ENCODE measurements at places on chromosomes 6 and 20.

DNA sequence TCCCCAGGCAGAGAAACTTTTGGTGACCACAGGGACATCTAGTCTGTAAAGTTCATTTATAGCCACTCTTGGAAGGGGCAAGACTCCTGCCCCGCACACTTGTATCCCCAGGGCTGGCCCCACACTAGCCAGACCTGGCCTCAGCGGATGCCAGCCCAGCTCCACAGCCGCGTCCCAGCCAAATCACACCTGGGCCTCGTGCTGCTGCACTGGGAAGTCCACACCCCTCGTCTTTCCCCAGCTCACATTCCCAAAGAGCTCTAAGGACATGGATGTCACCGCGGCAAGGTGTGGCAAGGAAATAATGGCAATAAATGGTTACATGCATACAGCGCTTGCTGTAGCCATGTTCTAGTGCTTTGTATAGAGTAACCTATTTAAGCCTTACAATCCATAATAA is 8.6 kb downstream of the IP6K3 start:
- DNase-seq, result no peak

DNA sequence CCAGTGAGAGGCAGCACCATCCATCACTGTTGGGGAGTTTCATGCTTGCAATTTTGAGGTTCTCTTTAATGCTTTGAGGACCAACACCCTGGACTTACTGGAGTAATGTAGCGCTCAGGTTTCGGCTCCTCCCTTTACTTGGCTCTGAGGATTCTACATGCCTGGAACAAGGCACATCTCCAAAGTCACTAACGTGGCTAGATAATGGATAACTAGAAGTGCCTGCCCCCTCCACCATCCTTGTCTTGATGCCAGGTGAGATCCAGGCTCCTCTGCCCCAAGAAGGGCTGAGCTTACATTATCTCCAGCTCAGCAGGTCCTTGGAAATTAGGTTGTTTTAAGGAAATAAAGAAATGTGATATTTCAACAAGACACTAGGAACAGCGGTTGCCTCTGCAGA is 75.5 kb upstream of the ZNFX1 start:
- DNase-seq, result no peak

DNA sequence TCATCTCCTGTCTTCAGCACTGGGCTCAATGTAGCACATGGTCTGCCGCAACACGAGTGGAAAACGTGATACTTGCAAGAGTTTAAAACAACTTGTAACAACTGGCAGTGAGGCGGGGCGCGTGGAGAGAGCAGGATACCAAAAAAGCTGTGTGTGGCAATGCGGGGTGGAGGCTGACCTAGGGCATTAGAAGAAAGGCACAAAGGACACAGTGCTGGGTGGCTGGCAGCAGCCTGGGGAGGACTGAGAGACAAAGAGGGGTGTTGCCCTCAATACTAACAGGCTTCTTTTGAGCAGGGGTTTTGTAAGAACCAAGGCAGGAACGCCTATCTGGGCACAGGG is 1.5 kb upstream of the GFOD1 start:
- no peak for DNase-seq

DNA sequence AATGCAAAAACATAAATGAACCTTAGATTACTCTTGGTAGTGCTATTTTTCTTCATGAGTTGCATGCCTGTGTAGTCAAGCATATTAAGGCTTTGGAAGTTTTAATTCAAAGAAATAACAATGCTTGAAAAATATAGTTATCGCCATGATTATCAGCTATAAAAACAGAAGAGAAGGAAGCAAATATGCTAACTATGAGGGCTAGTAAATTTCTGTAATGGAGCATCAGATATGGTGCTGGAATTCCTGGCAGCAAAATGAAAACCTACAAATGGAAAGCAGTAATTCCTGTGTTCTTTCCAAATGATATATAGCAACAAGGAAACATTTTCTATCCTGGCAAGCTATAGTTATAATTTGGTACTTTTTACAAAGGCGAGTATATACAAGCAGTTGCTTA is 29.7 kb downstream of the DOP1A start:
- no peak for DNase-seq

DNA sequence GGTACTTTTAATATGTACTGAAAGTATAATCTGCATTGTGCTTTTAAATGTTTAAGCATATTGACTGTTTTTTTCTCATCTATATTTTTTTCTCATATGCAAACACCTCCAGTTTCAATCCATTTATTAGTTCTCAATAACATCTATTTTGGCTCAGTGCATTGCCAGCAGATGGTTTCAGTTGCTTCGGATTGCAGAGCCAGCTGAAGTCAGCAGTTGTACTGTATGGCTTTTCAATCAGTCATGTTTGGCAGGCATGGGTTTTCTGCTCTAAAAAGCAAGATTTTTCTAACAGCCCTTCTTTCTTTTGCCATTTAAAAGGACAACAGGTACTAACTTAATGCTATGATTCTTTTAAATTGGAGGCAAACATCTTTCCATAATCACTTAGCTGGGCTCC is 121.2 kb downstream of the CD109 start:
- DNase-seq, result no peak

- no peak for DNase-seq
Observed at GRCh38 chr20:23083553-23084220, 2.4 kb downstream of the CD93 start.
